NCI-H1694 (cell line): ENCODE measurements at places on chromosomes 2 and 18.

DNA sequence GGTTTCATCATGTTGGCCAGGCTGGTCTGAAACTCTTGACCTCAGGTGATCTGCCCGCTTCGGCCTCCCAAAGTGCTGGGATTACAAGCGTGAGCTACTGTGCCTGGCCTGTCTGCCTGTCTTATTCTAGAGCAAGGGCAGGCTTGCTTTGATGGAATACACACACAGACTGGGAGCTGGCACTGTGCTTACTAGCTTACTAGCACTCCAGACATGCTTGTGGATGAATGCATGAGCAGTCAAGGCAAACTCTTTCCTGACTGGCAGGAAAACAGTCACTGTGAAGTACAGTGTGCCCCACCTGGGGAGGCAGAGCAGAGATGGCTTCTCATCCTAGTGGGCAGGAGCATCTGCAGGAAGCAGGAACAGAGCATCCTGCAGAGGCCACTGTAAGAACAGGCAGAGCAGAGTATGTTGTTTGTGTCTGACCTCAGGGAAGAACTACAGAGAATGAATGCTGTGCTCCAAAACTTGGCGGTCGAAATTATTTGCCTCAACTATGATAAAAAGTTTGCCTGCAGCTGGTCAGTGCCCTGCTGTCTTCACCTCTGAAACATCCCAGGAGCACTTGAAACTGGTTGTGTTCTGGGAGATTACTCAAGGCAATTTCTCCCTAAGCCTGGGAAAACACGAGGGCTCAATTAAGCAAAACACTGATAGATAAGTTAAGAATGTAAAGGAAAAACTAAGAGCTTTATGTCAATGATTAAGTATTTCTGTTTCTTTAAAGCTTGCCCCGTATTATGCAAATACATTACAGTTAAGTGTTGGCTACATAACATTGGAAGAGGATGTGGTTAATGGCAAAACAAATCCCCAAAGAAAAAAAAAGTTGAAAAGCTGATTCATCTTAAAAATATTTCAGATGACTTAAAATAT, 102.4 kb downstream of the VAPA start:
- DNase-seq: no peak

DNA sequence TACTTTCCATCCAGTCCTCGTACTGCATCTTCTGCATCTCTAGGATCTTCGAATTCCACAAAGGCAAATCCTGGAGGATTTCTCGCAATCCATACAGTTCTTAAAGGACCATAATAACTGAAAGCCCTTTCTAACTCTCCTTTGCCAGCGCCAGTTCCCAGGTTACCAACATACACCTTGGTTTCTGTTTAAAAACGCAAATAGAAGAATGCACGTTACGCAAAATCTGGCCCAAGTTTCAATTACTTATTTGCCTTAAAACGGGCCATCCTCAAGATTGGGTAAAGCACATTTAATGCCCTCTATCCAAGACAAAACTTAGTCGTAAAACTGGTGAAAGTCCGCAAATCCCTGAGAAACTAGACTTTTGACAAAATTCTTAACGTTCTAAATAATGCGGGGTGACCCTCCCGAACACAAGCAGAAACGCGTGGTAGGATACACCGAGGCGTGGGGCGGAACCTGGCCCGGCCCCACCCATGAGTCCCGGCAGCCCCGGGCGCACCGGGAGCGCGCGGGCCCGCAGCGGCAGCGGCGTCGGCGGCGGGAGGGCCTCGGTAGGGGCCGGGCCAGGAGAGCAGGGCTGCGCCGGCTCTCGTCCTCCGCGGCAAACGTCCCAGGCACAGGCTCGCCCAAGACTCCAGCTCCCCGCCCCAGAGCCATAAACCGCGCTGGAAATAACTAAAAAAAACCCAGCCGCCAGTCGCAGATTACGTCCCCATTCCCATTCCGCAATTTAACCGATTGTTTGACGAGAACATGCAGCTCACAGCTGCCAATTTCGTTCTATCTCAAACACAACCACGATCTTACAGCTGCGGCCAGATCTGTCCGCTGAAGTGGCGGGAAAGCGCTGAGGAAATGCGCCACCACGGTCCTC, 910 bp downstream of the SRSF7 start:
- no peak for DNase-seq

DNA sequence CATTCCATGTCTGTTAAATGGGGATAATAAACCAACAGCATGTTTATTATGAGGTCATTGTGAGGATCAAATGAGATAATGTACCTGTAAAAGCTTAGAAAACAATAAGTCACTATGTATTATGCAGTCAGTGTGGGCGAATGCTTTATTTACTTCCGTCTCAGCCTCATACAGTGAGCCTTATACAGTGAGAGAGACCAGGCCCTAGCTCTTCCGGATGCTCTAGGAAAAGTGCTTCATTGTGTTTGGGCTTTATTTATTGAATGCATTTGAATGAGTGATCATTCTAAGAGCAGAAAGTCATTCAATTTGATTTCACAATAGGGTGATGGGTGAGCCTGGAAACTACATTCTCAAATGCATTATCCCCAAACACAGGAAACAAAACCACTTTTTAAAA, 603.9 kb upstream of the FANCL start:
- no peak for DNase-seq

DNA sequence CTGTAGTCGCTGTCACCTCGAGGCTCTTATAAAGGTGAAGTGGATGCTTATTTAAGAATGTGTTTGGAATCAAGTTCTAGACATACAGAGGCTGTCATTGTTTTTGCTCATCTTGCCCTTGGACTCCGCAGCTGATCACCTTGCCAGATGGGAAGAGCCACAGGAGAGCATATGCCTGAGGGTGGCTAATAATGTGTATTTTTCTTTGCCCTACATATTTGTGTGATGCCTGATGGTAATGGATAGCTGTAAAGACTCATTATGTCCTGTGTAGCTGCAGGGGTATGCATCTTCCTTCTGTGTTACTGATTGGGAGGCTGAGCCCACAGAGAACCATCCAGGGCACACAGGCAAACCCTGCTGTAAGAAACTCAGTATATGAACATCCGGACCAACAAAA, 61.7 kb downstream of the PRKCE start:
- peak; percentile 34 for DNase-seq

- no peak for DNase-seq
Measured at GRCh38 chr2:20707601-20708000, 40.7 kb downstream of the GDF7 start.

GRCh38 chr2:235854276-235854675, 313.9 kb downstream of the GBX2 start:
- DNase-seq: no peak

DNA sequence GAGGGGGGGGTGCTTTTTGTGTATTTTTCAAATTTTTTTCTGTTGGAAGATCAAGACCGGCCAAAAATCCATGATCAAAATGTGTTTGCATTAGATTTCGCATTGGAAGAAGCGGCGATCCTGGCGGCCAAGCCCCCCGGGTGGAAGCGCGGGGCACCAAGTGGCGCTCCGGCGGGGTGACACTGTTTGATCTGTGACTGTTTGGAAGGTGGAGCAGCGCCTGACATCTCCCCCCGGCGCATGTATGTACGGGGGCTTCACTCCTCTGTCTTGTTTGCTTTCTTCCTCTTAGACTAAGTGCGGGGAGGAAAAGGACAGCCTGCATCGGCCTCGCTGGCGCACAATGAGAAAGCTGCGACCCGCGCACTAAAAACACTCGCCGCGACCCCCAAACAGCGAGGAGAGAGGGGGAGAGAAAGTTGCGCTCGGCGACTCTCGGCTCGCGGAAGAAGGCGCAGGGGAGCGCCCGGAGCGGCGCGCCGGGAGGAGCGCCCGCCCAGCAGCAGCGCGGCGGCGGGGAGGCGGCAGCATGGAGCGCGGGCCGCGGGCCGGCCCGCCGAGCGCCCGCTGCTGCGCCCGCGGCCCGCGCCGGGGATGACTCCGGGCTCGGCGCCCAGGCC, 515 bp downstream of the TSHZ1 start:
- no peak for DNase-seq

- DNase-seq: no peak
Measured at GRCh38 chr2:77155511-77155910, 366.7 kb downstream of the LRRTM4 start.

- no peak for DNase-seq
Measured at GRCh38 chr18:78595924-78596573, 383.6 kb upstream of the SALL3 start.

DNA sequence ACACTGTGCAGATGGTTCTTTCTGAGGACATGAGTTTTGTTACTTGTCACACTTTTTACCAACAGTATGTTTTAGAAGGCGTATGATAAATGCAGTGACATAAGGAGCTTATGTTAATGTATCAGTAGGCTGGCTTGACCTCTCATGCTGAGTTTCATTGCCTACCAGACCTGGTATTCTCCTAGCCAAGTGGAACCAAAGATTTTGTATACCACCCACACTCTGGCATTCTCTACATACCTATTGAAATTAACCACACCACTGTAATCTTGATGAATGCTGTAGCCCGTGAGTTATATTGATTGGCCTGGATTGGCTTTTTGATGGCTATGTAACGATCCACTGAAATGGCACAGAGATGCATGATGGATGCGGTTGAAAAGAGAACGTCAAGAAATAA, 11.4 kb downstream of the HTR2B start:
- no peak for DNase-seq

DNA sequence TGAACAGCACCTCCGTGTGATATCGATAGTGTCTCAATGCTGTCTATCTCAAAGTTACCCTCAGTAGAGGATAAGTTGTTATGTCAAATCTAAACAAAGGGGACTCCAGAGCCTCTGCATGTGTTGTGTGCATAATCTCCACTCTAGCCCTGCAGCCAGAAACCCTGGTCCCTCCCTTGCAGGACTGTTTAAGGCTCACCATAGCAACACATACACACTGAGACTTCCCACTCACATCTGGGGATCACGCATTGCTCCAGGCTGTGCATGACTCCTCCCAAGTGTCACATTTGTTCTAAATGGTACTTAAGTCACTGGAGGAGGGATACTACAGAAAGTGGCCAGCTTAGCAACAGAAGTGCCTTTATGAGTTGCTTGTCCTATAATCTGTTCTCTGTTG, 258.6 kb upstream of the CRIM1 start:
- DNase-seq: no peak

- no peak for DNase-seq
Measured at GRCh38 chr18:62455222-62455621, 67.6 kb upstream of the ZCCHC2 start.

- DNase-seq: no peak
Measured at GRCh38 chr2:174717916-174718315, 46.4 kb downstream of the CHRNA1 start.

DNA sequence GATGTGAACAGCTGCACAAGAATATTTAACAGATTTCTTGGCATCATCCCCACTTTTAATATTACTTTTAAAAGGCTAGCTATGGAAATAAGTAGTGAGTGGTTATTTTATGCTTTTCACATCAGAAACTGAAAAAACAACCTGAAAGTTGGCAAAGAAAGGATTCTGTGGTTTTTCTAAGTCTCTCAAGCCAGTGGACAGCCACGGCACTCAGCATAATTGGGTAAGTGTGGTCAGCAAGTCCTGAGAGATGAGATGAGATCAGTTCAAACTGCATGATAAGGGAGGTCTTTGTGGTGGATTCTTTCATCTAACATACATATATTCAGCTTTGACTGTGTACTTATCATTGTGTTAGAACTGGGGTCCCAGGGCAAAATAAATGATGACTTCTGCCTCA, 105.2 kb downstream of the LYPD6B start:
- DNase-seq: no peak

DNA sequence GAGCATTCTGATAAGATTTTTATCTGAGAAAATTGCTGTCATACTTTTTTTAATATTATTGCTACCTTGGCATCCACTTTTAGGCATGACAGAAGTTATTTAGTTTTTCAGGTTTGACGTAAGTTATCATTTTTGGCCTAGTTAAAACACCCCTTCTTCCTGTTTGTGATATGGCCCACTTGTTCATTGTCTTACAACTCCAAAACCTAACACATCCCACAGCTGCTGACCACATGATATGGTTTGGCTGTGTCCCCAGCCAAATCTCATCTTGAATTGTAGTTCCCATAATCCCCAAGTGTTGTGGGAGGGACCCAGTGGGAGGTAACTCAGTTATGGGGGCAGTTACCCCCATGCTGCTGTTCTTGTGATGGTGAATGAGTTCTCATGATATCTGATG, 388.1 kb downstream of the SLC4A3 start:
- DNase-seq: no peak

- DNase-seq: no peak
Measured at GRCh38 chr18:24913507-24914170, 438.3 kb downstream of the ZNF521 start.

- DNase-seq: no peak
Measured at GRCh38 chr18:75323821-75324585, 103.5 kb downstream of the SMIM21 start.

DNA sequence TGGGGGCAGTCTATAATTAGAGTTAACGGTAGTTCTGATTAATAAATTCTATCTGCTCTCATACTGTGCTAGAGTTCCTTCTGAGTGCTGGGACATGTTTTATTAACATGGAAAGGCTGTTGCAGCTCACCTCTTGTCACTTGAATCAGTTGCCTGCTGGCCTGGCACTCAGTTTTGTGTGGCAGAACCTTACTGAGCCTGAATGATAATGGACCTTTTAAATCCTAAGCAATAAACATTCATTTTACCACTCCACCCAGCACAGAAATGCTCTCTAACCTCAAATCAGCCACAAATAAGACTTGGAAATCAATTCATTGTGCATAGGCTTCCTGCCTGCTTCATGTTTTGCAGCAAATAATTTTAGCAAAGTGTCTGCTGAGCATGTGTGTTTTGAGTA, 115.0 kb upstream of the RBMS1 start:
- DNase-seq: no peak
